ENCODE measurements at places on chromosomes 3 and 15.

DNA sequence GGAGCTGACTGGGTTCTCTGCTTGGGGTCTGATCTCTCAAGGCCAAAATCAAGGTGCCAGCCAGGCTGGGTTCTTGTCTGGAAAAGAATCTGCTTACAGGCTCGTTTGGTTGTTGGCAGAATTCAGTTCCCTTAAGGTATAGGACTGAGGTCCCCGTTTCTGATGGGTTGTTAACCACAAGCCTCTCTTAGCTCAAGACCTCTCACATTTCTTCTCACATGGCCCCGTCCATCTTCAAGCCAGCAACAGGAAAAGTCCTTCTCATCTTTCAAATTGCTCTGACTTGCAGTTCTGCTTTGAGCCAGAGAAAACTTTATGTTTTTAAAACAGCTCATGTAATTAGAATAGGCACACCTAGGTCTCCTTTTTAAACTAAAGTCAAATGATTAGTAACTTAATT is 20.4 kb downstream of the UACA start:
- no peak for DNase-seq

GRCh38 chr3:12758025-12758781 is 856 bp downstream of the TMEM40 start:
- no peak for DNase-seq

- no peak for DNase-seq
Observed at GRCh38 chr15:40929660-40930429, 705 bp downstream of the DLL4 start.

DNA sequence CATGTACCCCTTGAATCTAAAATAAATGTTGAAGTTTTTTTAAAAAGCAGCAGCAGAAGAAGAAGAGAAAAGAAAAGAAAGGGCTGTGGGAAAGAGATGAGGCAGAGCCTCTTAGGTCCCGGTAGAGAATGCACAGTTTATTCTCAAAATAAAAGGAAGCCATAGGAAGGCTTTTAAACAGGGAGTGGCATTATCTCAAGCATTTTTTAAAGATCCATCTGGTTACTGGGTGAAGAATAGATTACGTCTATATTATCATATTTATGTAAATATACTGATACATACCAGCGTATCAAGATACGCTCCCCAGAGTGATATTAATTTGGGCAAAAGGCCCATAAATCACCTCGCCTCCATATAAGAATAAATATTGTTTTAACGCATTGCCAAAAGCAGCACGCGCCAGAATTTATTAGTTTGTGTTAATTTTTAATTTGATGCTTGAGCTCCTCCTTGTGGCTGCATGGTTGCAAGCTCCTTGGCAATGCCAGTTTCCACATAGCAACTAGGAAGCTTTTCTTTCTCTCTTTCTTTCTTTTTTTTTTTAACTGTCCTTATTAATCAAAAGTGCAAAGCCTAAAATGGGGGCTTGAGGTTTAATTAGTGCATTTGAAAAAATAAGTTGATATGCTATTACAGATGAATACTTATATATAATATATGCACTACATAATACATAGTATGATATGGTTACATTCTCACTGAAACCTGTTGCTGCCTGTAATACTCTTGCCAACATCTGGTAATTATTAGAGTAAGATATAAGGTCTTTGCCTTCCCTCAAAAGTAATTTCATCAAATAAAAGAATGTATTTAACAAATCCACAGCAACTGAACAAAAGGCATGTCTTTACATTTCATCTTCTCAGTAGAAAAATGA is 242.8 kb upstream of the UBE2E2 start:
- no peak for DNase-seq

GRCh38 chr3:40254491-40254890 is 55.0 kb upstream of the EIF1B start:
- no peak for DNase-seq

- DNase-seq, result no peak
Observed at GRCh38 chr15:38176155-38176554, 76.5 kb upstream of the SPRED1 start.

GRCh38 chr15:93477188-93477587 is 388.2 kb upstream of the RGMA start:
- DNase-seq, result no peak

DNA sequence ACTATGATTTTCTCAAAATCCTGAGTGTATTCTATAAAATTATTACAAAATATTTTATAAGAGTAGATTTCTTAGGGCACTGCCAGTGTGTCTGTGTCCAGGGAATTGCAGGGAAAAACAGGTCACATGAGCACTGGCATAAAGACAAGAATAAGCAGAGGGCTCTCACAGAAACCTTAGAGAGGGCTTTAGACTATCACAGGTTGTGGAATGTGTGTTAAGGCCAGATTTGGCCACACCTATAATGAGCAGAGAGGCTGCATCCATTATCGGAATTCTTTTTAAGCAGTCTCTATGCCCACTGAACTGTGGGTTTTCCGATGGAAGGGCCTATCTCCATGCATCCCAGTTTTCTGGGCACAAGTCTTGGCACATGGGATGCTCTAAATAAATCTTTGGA is 90.2 kb downstream of the RTP4 start:
- DNase-seq, result no peak

DNA sequence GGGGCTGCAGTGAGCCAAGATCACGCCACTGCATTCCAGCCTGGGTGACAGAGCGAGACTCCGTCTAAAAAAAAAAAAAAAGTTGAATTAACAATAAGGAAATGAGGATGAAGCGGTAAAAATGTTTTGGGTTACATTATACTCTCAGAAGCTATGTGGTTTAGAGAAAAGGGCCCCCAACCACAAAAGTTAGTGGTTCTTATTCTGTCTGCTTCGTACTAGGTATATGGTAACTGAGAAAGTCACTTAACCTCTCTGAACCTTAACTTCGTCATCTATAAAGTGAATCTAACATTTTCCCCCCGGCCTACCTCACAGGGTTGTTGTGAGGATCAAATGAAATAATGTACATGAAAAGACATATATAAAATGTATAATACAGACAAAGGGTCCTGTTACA is 38.4 kb upstream of the EHHADH start:
- DNase-seq, result no peak

DNA sequence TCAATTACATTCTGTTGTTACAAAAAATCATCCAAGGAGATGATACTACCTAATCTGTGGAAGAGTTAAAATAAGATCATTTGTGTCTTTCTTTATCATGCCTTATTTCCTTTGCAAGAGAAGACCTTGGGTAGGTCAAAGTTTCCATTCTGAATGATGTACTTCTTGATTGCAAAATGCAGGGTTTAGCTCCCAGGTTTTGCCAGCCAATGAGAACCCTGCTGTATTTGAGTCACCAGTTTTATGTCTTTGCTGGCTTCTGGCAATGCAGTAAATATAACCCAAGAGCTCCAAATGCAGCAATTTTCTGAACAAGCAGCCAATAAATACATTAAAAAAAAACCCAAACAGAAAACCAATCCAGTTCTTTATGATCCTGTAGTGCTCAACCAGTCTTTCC is 204.9 kb downstream of the CADPS start:
- DNase-seq, result no peak

- no peak for DNase-seq
Observed at GRCh38 chr15:66625531-66625930, 59.7 kb upstream of the LCTL start.

DNA sequence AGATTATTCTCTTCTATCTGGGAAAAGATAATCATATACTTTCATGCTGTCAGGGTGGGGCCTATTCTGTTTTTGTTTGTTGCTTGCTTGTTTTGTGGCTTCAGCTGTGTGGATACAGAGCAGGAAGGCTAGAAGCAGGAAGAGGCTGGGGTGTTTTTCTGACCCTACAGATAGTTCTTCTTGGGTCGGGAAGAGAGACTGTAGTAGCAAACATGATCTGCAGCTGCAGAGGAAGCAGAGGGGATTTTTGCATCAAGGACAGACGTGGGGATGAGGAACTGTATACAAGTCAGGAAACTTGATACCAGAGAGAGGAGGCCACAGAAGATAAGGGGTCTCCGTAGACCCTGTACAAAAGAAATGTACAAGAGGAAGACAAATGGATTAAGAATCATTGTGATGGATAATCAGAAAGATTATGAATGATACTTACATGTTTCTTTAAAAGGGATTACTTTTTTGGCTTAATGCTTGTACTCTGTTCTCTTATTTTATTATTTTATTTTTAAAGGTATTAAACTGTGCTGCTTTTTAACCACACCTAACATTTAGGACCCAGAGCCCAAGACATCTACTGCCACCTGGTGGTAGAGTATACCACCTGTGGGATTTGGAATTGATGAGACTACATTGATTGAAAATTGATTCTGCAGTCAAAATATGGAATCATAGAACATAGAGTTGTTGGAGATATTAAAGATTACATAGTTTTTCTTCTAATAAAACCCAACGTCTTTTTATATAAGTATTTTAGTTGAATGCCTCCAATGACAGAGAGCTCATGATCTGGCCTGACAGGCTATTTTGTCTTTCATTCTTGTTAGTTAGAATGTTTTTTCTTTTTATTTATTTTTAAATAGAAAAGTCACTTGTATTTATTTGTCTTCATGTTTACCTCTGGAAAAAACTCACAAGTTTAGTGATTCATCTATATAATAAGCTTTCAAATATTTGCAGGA is 87.3 kb upstream of the ROPN1 start:
- DNase-seq, result no peak
